ENCODE measurements at places on chromosomes 16 and 17.

DNA sequence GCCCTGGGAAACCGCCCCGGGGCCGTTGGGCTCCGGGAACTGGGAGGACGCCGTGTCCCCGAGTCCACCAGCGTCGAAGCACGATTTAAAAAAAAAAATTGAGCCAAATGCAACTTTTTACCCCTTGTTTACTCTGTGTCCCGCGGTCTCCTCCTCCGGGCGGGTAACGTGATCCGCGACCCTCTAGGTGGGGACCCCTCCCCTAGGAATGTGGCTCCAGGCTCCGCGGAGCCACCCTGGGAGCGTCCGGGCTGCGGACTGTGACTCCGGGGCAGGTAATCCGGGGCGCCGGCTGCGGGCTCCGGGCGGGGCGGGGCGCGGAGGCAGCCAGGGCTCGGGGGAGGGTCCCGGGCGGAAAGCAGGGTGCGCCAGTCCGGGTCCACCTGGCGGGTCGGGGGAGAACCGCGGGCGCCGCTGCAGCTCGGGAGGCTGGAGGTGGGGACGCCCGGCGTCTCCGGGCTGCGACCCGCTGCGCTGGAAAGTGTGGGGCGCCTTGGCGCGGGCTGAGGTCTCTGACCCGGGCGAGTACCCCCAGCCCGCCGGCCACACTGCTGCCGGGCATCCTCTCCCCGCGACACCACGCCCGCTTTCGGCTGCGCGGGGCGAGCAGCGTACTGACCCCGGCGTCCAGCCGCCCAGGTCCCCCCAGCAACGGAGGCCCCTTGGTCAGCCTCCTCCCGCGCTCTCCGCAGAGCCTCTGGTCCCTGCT is 852 bp upstream of the HELZ start:
- DNase-seq = no peak

GRCh38 chr16:66529475-66529874 is 20.4 kb downstream of the TK2 start:
- DNase-seq = no peak

GRCh38 chr16:50717091-50717490 is 23.7 kb downstream of the NOD2 start:
- no peak for DNase-seq

DNA sequence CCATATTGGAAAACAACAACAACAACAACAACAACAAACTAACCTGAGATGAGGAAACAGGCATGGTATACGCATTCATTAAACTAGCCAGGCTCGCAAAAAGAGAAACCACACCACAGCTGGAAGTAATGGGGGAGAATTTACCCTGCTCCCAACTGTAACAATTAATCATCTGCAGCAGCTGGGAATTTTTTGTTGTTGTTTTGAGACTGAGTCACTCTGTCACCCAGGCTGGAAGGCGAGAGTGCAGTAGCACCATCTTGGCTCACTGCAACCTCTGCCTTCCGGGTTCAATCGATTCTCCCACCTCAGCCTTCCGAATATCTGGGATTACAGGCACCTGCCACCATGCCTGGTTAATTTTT is 16.3 kb downstream of the PRPSAP1 start:
- DNase-seq = no peak

DNA sequence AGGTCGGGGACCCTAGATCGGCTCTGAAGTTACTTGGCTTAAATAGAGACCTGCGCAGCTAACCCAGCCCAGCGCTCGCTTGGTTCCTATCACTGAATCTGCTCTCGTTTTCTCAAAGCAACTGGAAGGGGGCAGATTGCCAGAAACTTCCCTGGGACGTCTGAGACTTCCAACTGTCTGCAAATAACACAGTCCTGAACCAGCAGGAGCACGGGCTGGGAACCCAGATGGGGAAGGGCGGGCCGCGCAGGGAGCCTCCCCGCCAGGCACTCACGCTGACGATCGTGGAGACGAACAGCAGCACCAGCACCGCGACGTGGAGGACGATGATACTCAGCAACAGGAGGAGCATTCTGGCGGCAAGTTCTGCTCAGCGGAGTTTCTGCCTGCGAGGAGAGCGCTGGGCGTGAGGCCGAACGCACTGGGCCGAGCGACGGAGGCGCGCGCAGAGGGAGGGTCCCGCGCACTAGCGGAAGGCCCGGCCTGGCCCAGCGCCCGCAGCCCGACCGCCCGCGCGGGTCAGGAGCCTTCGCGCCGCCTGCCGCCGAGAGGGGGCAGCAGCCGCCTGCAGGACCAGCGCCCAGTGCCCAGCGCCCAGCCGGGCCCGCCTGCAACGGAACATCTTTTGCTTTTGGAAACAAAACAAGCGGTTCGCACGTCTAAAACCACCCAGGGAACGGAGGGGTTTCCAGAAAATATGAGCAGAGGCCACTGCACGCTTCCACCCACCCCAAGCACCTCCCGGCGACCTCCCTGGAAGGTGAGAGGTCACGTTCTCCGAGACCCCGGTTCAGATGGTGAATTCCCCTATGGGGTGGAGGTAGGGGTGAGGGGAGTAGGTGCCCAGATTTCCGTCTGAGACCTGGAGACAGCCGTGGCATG is 4.5 kb downstream of the PMP22 start:
- no peak for DNase-seq

DNA sequence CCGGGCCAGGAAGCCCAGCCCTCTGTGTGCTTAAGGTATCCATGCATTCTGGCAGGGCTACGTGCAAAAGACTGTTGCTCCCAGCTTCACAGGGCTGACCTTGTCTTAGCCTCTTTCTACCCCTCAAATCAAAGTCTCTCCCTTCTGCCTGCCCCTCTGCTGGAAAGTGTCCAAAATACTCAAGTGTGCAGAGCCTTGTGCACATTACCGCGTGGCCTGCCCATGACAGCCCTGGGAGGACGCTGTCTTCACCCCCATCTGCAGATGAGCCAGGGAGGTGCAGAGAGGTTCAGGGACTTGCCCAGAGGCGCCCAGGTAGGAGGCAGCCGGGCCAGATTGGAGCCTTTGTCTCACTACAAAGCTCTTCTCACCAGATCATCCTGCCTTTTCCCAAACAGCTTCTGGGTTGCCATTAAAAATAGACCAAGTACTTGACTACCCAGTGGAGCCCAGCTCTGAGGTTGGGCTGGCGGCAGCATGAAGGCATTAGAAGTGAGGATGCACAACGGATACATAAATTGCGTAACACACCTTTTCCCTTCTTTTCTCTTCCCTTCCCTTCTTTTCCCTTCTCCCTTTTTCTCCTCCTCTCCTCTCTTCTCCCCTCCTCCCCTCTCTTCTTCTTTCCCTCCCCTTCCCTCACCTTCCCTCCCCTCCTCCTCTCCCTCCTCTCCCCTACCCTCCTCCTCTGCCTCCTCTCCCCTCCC is 3.5 kb downstream of the CACNG4 start:
- no peak for DNase-seq

DNA sequence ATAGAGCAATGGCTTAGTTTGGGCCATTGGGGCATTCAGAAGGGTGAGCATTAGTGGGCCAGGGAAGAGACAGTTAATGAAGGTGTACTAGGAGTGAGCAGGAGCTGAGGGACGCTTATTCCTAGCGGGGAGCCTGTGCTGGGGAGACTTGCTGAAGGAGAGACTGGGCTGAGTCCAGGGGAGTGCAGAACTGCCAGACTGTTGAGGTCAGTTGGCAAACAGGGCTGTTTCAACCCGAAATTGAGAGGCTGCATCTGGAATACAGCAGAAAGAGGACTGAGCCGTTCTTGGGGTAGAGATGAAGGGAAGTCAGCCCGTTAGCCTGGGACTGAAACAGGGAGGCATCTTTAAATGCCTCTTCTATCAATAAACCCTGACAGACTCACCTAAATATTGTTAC is 33.2 kb downstream of the MAP2K6 start:
- no peak for DNase-seq

DNA sequence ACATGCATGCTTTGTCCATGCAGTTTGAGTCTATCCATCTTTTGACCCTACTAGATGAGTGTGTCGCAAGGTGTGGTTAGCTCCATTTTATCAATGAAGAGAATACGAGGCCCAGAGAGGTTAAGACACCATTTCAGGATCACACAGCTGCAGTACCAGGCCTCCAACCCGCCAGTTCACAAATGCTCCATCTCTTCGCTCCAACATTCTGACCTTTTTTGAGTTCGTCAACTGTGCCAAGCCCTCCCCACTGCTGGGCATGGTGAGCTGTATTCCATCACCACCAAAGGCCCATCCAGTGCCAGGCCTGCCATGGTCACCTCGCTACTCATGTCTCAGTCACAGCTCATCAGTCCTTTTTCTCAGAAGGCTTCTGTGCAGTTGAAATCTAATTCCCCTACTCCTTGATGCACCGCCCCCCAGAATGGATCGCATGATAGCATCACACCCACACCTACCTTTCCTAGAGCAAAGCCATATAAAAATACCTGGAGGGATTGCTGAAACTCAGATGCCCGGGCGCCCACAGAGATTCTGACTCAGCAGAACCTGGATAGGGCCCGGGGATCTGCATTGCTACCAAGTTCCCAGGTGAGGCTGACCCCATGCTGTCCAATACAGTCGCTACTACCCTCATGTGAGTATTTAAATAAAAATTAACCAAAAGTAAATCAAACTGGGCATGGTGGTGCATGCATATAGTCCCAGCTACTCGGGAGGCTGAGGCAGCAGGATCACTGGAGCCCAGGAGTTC is 38.0 kb downstream of the ZNF423 start:
- DNase-seq = no peak

- no peak for DNase-seq
Observed at GRCh38 chr17:29905086-29905878, 24.7 kb downstream of the SSH2 start.

DNA sequence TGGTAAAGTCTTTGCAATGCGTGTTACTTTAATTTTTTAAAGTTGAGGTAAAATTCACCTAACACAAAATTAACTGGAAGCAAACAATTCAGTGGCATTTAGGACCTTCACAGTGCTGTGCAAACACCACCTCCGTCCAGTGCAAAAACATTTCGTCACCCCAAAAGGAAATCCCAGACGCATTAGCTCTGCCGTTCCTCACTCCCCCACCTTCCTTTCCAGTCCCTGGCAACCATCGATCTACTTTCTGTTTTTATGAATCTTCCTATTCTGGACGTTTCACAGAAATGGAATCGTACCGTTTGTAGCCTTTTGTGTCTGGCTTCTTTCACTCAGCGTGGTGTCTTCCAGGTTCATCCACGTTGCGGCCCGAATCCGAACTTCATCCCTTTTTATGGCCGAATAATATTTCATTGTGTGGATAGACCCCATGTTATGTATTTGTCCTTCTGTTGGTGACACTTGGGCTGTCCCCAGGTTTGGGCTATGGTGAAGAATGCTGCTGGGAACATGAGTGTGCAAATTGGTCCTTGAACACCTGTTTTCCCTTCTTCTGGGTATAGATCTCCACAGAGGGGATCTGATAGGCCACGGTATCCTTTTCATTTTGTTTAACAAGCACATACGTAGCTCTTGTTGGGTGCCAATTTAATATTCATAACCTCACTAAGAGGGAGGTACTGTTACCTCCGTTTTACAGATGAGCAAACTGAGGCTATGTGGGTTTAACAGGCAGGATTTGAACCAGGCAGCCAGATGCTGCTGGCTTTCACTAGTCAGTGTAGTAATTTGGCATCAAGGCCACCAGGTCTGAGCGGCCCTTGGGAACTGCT is 232.0 kb upstream of the GSE1 start:
- no peak for DNase-seq

- DNase-seq = no peak
Observed at GRCh38 chr17:78707016-78707415, 75.1 kb downstream of the CYTH1 start.

GRCh38 chr16:11035096-11035495 is 90.7 kb downstream of the CLEC16A start:
- no peak for DNase-seq

Measured in cortex of kidney (tissue), 1 donor.